ENCODE measurements at places on chromosomes 4 and X.

DNA sequence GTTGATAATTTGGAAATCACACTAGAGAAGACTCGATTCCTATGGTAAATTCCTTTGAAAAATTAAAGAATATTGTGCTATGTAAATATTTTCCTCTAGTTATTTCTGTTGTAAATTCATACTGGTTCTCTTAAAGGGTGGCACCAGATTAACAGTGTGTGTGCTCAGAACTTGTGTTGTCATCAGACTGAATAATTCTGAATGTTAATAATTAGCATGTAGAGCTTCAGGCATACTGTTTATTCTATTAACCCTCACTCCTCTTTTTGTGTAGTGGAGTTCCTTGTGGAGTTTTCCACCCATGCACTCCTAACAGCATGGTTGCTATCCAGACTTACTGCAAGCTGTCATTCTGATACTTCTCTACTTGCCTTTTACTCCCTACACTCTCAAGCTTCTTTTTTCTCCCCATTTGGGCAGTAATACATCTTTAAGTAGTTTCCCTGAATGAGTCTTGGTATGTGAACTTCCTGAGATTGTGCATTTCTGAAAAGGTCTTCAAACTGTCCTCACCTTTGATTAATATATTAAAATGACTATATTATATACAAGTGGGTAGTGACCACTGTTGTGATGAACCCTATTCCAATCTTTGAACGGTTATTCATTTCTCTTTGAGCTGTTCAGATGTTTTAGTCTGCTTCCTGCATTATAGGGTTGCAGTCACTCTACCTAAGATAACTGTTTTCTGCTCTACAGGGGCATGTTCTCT is 29.9 kb upstream of the RTL8A start:
- DNase-seq: no peak

- DNase-seq: peak; percentile 44
Measured at GRCh38 chr4:8278421-8279287, 9.1 kb downstream of the HTRA3 start.

- peak; percentile 13 for DNase-seq
Measured at GRCh38 chr4:173505924-173506518, 24.0 kb downstream of the HAND2 start.

DNA sequence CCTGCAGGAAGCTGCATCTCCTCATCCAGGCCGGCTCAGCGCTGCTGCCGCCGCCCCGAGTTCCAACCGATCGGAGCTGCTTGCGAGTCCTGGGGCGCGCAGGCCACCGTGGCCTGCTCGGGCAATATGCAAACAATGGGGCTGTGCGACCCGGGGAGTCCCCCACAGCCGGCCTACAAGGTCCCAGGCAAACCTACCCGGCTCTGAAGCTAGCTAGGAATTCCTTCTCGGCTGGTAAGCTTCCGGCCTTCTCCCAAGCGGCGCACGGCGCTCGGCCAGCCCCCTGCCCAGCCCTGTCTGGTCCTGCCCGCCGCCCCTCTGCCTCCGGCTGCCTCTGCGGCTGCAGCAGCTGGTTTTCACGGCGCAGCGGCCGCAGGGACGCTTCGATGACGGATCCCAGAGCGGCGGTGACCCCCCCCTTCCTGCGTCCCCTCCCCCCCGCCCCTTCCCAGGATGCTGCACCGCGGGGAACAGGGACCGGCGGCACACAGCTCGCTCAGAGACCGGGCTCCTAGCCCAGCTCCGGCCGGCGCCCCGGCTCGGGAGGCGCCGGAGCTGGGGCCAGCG is 59.4 kb downstream of the TSC22D3 start:
- no peak for DNase-seq

- DNase-seq: no peak
Measured at GRCh38 chr4:40840255-40840984, 90.7 kb downstream of the NSUN7 start.

DNA sequence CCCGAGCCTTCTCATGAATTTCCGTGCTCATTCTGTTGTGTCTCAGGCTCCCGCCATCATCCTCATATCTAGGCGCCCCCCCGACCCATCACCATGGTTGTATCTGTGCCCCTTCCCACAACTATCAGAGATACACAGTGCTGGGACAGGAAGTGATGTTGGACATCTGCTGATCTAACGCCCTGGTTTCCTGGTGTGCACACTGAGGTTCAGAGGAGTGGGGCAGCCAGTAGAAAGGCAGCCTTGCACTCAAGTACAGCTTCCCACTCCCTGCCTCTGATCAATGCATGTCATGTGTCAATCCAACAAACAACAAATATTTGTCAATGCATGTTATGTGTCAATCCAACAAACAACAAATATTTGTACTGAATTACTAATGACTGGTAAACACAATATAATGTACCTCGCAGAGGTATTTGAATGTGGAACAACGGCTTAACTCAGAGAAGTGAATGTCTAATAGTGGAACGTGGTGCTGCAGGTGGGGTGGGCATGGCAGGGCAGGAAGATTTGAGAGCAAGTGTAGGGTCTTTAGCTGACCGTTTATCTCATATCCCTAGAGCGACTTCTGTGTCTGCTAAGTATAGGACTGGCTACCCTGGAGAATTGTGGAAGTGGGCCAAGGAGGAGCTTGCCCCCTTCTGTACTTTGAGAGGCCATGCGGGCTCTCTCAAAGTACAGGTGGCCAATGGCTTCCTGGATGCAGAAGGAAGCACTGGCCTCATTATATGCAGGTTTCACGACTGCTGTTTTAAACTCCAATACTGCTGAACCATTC is 10.3 kb upstream of the SEL1L3 start:
- DNase-seq: no peak

GRCh38 chr4:96431094-96431493 is 591.2 kb downstream of the PDHA2 start:
- DNase-seq: no peak

- DNase-seq: peak; percentile 51
Measured at GRCh38 chr4:8403173-8403753, 37.3 kb downstream of the ACOX3 start.

DNA sequence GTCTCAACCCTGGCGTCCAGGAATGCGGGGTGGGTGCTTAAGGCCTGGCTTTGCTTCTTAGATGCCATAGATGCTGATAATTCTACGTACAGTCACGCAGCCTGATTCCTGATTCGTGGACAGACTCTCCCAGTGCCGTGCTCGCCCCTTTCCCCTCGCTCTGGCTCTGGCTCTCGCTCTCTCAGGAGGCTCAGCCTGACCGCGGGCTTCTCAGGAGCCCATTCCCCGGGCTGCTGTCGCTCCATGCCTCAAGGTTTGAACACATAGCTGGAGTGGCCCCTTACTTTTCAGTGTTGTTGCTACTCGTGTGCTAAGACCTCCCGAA is 59.2 kb upstream of the ZC4H2 start:
- DNase-seq: no peak

DNA sequence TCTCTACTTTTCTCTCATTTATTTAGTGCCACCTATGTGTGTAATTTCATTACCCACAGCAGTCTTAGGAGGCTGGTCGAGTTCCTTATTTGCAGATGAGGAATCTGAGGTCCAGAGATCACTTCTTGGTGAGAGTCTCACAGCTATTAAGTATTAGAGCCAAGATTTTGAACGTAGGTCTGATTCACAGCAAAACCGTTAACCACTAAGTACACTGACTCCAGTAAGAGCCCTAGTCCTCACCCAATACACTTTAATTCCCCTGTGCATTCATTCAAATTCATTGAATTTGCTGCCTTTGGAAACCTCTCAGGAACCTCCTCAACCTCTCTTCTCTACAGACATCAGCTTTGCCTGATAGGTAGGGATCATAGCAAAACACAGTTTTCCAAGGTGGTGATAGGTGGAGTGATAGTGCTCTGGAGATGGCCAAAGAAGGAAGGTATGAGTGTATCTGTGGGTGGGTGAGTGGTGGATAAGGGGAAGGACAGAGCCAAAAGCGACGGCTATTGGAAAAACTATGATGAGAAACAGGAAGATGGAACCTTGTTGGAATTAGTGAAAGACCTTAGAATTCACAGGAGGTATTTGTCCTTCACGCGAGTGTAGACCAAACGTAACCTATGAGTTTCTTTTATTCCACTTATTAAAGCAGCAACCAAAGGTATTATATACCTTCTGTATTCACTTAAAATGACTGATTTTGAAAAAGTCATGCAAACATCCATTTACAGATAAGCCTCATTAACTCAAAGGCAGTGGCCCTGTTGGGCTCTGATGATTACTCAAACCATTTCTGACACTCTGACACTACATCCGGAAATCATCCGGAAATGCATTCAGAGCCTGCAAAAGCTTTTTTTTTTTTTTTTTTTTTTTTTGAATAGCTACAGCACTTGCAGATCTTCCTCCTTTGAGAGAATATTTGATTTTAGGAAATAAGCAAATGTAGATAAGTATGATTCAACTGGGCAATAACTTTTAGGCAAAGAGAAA is 6.3 kb downstream of the FMR1 start:
- peak; percentile 34 for DNase-seq

Data from NCI-H226 (cell line).